ENCODE measurements at places on chromosomes 12 and 14.

DNA sequence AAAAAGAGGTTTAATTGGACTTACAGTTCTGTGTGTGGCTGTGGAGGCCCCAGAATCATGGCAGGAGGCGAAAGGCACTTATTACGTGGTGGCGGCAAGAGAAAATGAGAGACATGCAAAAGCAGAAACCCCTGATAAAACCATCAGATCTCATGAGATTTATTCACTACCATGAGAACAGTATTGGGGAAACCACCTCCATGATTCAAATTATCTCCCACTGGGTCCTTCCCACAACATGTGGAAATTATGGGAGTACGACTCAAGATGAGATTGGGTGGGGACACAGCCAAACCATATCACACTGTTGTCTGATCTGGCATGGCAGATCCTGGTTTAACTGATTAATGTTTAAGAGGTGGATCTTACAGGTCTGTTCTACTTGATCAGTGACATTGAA is 5.6 kb downstream of the DDX47 start:
- DNase-seq: no peak

GRCh38 chr12:132428936-132429601 is 60.9 kb upstream of the FBRSL1 start:
- DNase-seq: no peak

GRCh38 chr14:72434856-72435255 is 459.0 kb downstream of the DPF3 start:
- DNase-seq: no peak

DNA sequence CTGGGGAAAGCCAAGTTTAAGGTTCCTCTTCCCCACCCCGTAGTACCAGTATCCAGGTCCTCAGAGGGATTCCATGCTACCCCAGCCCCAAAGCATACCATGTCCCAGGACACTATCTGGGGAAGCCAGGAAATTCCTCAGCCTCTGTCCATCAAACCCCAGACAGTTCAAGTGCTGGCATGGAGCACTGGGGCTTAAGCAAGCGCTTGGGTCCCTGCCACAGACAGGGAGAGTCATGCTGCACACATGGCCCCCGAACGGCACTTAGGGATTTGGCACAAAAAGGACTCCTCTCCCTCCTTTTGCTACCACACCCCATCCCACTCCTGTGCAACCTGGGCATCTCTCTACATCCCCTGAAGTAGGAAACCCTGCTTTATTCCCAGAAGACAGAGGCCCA is 21.8 kb downstream of the ADCY6 start:
- no peak for DNase-seq

DNA sequence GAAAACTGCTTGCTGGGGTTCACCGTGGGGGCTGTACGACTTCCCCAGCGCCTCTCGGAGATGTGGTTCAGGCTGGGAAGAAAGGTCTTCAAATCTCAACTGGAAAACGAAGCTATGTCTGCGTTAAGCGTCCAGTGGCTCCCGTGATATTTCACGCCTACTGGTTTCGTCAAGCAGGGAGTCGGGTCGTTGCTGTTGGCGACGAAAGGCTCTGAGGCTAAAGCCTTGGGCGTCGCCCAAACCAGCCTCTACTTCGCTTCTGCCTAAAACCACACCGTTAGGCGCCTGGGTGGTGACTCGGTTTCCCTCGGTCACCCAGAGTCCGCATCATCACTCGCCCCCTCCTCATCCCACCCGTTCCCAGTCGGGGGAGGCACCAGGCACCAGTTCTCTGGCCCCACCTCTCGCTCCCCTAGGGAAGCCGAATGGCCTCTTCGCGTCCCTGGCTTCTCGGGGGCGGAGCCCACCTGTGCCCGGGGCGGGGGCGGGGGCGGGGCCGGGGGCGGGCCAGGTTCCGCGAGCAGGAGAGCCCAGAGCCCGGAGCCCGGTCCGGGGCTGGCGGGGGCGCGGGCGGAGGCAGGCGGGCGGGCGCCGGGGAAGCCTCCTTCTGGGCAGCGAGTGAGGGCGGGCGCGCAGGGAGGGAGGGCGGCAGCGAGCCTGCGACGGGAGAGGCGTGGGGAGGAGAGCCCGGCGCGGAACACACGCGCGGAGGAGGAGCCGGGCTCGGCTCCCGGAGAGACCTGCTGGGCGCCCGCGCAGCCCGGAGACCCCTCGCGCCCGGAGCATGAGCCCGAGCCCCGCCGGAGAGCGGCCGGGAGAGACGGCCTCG is at the start of gene B4GALNT3:
Gene B4GALNT3 (plus strand): TSS at position 510 of the 829 bp plus-strand sequence. CDS start 438 bp downstream, outside the sequence.
- DNase-seq: no peak
